ENCODE measurements at places on chromosomes 16 and 17.

GRCh38 chr17:47873200-47874090, 22.5 kb upstream of the SP6 start:
- no peak for DNase-seq

- no peak for DNase-seq
Measured at GRCh38 chr16:8323153-8323552, 267.2 kb downstream of the TMEM114 start.

- DNase-seq: no peak
Measured at GRCh38 chr16:82192665-82193064, 22.6 kb upstream of the MPHOSPH6 start.

DNA sequence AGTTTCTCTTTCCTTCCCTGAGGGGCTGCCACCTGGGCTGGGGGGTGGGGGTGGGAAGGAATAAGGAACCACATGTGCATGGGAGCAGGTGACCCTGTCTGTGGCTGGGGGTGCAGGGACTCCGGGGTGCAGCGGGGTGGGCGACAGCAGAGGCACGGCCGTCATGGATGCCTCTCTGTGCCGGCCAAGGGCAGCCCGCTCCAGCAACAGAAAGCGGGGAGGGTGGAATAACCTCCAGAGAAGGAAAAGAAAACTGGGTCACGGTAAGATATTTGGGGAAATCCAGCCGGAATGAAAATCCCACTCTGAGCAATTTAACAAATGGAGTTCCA, 4.2 kb downstream of the NDUFAF8 start:
- no peak for DNase-seq

DNA sequence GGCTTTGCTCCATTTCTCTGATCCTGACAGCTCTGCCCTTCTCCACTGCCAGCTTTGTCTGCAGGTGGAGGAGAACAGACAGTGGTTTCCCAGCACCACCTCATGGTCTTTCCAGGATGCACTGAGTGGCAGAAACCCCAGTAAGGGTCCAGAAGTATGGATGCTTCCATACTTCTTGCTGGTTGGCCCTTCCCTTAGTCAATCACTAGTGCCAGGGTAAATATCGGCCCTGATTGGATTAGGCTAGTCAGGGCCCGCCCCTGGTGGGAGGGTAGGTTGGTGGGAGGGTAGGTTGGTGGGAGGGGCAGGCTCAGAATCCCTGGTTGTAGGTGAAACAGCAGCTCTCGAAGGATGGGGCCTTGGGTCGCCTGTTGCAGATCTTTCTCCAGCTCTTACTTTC, 10.2 kb downstream of the RNF213 start:
- DNase-seq: no peak

DNA sequence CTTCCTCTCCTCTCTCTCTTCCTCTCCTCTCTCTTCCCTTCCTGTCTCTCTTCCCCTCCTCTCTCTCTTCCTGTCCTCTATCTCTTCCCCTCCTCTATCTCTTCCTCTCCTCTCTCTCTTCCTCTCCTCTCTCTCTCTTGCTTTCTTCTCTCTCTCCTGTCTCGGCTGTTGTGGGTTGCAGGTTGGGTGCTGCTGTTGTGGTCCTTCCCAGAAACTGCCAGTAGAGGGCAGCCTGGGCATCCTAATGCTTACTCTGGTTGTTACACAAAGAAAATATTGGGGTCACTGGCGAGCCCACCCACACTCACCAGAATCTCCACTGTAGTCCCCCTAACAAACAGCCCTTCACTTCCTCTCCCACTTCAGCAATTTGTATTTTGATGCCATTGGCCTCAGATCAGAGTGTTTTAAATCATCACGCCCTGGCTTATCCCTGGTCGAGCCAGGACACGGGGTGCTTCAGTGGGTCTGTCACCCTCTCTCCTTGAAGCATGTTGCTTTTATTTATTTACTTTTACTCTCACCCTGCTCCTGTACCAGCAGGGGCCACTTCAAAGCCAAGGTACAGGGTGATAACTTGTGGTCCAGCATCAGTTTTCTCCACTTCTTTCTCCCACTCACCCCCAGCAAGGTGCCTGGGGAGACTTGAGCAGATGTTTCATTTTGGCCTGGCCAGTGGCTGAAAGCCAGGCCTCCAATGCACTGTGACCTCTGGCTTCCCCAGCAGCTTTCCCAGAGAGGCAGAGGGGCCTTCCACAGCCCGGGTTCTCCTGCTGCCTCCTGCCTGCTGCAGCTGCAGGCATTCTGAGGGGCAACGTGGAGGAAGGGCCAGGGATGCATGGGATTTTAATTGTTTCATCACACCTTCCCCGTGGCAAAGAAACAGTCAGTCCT, 4.7 kb upstream of the MMP15 start:
- DNase-seq: no peak

DNA sequence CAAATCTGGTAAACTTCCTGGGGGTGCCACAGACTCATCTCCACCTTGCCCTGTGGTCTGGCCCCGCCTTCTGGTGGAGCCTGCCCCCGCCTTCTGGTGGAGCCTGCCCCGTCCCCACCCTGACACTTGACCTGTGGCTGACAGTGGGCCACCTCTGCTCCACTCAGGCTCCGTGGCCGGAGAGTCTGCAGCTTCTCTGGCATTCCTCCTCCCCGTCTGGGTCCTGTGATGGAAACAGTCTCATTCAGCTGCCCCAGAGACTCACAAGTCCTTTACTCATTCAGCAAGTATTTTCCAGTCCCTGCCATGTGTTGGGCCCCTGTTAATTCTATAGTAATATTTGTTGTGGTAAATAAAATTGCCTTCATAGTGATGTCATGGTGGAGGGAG, 21.0 kb upstream of the G6PC1 start:
- DNase-seq: no peak

GRCh38 chr17:83174362-83175118, 95.1 kb downstream of the METRNL start:
- no peak for DNase-seq

GRCh38 chr17:2071024-2071385, 16.1 kb downstream of the HIC1 start:
- no peak for DNase-seq

GRCh38 chr16:55037966-55038365, 107.3 kb downstream of the IRX5 start:
- DNase-seq: no peak

- DNase-seq: no peak
Measured at GRCh38 chr17:32859857-32860525, 16.9 kb downstream of the MYO1D start.

- no peak for DNase-seq
Measured at GRCh38 chr17:59767176-59767575, 59.7 kb downstream of the VMP1 start.

GRCh38 chr17:34379868-34380267, 16.8 kb upstream of the CCL1 start:
- no peak for DNase-seq
